ENCODE measurements at places on chromosomes 1 and 21.

- no peak for DNase-seq
These were observed 9.6 kb upstream of the C8B start for GRCh38 chr1:56975446-56975845.

DNA sequence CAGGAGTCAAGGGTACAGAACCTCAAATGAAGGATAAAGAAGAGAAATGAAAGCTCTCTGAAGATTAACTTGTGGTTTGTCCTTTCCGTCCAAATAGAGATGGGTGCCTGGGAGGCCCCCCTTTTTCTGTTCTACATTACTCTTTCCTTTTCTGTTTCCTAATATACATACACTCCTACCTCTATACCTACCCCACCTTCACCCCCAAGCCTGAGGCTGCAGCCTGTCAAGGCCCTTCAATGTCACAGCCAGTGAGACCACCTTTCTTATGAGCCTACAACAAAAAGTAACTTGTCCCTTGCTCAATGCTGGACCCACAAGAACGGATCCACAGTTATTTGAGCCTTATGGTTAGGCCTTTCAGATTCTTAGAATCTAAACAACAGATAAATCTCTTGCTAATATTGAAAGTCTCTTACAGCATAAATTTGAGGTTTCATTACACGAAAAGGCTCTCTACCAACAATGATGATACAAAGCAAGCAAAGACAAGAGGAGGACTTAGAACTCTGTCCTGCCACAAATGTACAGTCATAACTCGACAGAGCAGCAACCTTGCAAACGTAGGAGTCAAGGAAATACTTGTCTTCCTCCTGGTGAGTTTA lies 4.1 kb upstream of the TRAF3IP3 start:
- DNase-seq, result no peak

DNA sequence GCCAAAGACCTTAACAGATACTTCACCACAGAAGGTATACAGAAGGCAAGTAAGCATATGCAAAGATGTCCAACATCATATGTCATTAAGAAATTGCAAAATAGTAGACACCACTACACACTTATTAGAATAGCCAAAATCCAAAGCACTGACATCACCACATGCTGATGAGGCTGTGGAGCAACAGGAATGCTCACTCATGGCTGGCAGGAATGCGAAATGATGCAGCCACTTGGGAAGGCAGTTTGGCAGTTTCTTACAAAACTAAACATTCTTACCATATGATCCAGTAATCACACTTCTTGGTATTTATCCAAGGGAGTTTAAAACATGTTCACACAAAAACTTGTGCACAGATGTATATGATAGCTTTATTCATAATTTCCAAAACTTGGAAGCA lies 261.2 kb upstream of the AJAP1 start:
- no peak for DNase-seq

DNA sequence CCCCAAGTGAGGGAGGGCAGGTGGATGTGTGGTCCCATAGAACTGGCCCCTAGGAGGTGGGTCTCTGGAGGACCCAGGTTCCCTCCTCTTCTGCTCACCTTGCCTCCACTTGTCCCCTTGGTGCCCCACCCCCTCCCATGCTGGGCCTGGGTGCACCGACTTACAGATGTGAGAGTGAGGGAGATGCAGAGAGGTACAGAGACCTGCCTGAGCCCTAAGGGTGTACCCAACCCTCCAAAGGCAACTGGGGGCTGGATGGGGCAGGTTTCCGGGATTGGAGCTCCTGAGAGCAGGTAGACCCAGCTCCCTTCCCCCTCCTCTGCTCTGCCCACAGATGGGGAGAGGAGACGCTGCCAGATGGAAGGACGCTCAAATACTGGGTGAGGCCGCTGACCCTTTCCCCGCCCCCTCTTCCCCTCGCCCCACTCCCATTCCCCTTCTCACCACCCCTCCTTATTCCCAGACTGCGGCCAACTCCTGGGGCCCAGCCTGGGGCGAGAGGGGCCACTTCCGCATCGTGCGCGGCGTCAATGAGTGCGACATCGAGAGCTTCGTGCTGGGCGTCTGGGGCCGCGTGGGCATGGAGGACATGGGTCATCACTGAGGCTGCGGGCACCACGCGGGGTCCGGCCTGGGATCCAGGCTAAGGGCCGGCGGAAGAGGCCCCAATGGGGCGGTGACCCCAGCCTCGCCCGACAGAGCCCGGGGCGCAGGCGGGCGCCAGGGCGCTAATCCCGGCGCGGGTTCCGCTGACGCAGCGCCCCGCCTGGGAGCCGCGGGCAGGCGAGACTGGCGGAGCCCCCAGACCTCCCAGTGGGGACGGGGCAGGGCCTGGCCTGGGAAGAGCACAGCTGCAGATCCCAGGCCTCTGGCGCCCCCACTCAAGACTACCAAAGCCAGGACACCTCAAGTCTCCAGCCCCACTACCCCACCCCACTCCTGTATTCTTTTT lies 10.3 kb downstream of the TINAGL1 start:
- DNase-seq, result no peak

DNA sequence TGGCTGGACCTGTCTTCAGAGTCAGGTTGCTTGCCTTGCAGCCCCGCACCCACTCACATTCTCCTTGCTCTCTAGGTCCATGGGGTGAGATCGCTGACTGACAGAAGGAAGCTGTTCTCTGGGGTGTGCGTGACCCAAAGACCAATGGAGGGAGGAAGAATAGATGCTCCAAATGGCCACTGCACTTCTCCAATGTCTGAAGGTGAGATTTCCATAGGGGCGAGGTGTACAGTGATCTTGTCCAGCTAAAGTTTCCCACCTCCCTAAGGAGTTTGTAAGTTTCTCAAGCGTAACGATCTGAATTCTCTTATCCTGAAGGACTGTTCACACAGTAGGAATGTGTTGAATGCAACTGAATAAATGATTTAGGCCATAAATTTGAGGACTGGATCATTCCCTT lies 211.9 kb upstream of the IRF2BP2 start:
- no peak for DNase-seq

GRCh38 chr1:222064388-222065211 lies 322.7 kb upstream of the DUSP10 start:
- DNase-seq, result no peak

- no peak for DNase-seq
These were observed 3.2 kb downstream of the PPP1R12B start for GRCh38 chr1:202351725-202352124.

- DNase-seq, result no peak
These were observed 68.6 kb upstream of the VAV3 start for GRCh38 chr1:108033550-108033951.

GRCh38 chr1:208183977-208184911 lies 59.9 kb downstream of the PLXNA2 start:
- no peak for DNase-seq

DNA sequence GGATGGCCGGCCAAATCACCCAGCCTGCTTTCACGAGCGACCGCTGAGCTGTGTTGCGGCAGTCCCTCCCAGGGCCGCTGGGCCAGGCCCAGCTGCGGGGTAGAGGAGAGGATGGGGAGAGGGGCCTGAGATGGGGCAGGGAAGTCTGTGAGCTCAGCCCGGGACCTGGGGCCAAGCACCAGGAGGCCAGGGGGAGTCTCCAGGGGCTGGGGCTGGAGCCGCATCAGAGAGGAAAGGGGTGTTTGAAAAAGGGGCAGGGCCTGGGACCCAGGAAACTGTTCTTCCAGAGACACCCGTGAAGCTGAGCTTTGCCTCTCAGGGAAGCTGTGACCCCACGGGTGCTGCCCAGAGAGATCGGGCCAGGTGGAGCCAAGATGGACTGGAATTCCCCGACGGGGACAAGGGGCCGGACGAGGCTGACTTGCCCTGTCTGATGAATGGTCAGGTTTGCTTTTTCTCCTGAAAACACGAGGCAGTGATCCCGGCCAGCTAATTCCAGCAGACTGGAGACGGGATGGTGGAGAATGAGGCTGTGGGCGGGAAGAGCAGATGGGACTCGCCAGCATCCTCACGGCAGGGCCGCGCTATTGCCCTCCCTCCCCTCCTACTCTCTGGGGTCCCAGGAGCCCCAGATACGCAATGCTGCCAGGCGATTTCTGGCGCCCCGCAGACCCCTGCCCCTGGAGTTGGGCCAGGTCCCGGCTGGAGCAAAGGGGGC lies 40.3 kb upstream of the COL18A1 start:
- DNase-seq, result no peak

DNA sequence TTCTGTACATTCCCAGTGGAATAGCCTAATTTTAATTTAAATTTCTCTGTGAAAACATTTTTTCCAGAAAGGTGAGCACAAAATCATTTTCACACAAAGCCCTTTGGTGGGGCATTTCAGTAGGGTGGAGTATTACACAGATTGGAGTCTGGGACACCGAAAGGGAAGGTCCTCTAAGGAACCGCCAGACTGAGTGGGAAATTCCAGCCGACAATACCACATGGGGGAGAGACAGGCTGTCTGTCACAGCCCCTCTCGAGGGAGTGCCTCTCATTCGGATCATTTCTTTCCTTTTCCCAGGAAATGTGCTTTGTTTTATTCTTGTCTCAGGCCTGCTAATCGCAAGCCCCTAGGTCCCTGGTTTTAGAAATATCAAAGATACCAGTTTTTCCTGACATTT lies 150.6 kb upstream of the HOOK1 start:
- no peak for DNase-seq

- DNase-seq, result no peak
These were observed 9.8 kb upstream of the NLRP3 start for GRCh38 chr1:247406014-247406656.

DNA sequence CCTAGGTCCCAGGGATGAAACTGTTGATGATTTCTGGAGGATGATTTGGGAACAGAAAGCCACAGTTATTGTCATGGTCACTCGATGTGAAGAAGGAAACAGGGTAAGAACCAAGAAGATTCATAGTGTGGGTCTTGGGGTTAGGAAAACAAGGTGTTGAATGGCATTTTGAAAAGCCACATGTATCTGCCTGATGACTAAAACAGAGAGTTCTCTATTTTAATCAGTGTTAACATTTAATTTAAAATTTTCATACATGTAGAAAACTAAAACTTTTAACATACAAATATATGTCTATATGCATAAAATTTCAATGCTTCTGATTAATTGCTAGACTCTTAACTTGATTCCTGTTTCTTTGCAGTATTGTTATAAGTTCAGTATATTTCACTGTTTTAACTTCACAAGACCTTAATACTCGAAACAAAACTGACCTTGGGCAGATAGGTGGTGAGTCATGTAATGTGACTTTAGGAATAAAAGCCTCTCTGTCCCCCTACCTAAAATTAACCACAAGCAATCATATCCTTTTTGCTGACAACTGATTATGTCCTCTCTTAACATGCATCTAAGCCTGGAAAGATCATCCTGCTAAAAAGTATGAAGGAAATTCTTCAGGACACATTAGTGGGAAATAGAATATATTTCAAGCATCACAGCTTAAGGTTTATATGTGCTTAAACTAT lies 95.6 kb downstream of the PTPRC start:
- DNase-seq, result no peak

GRCh38 chr21:25453524-25453923 lies 153.8 kb downstream of the MRPL39 start:
- DNase-seq, result no peak

GRCh38 chr1:63818567-63819325 lies 44.9 kb downstream of the ROR1 start:
- no peak for DNase-seq

- no peak for DNase-seq
These were observed 132.2 kb downstream of the GLUL start for GRCh38 chr1:182259229-182259872.

DNA sequence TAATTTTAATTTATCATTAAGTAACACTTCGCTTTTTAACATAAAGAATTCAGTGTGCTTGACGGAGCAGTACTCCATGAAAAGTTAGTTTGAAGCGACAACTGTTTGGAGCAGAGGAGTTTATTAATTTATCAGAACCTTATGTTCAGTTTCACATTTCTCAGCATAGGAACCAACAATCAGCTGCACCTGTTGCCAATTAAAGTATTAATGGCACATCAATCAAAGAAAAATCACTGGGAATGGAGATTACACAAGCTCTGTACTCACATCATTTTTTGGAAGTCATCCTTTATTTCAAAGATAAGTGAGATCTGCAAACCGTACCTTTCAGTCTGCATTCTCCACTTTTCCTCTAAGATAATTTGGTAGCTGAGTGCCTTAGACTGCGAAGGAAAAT lies 344.6 kb downstream of the LMO4 start:
- no peak for DNase-seq

DNA sequence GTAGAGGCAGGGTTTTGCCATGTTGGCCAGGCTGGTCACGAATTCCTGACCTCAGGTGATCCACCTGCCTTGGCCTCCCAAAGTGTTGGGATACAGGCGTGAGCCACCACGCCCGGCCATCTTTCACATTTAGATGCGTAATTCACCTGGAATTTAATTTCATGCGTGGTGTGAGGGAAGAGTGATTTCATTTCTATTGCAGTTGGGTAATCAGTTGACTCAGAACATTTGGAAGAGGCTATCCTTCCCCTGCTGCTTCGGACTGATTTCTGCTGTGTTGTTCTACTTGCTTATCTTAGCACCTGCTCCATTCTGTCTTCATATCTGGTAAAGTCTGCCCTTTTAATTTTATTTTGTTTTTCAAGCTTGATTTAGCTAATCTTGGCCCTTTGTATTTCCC lies 19.1 kb downstream of the DIP2A start:
- DNase-seq, result no peak

DNA sequence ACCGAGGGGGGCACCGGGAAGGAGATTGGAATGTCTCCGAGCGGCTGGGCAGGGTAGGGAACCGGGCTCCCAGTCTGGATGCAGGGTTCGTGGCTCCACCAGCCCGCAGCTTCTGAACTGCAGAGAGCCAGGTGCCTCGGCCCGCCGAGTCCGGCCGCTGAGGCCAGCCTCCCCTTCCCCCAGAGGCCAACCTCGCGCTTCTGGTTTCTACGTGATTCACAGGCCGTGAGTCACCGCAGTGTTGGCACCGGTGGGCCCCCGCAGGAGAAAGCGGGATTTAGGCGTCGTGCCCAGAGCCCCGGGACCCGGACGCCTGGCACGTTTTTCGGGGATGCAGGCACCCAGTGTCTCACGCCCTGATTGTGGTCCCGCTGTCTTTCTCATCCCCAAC lies 458 bp downstream of the CRABP2 start:
- no peak for DNase-seq

GRCh38 chr1:12184008-12184681 lies 17.4 kb downstream of the TNFRSF1B start:
- DNase-seq, result no peak
